ENCODE measurements at places on chromosomes 3 and 15. TPM values are rescaled to one million over a fixed set of nuclear protein-coding genes. Genes with fewer than 3 reads are reported as not detected.

DCLK3 gene
- total RNA-seq: under 0.01 TPM

AADACL2 gene
- total RNA-seq: not detected

SNX33 gene
- 15.3 TPM for total RNA-seq

TEX55 gene
- not detected for total RNA-seq

CMC1 gene
- 5.4 TPM for total RNA-seq

GCSAM gene
- total RNA-seq: not detected

SLC6A20 gene
- not detected for total RNA-seq

TMEM40 gene
- not detected for total RNA-seq

PLA2G4E gene
- total RNA-seq: not detected

PDCD10 gene
- 62.3 TPM for total RNA-seq

SLC6A1 gene
- under 0.01 TPM for total RNA-seq

CISH gene
- 0.28 TPM for total RNA-seq

LYZL4 gene
- total RNA-seq: 0.19 TPM

SAMD7 gene
- not detected for total RNA-seq

POPDC2 gene
- 0.56 TPM for total RNA-seq
